Kidney glomerular epithelial cell (primary cell): ENCODE measurements at places on chromosomes 1 and 21.

- DNase-seq, result no peak
These were observed 37.0 kb downstream of the CAPN8 start for GRCh38 chr1:223628233-223629125.

GRCh38 chr1:23567996-23568607 is 8.8 kb upstream of the ID3 start:
- DNase-seq, result no peak

DNA sequence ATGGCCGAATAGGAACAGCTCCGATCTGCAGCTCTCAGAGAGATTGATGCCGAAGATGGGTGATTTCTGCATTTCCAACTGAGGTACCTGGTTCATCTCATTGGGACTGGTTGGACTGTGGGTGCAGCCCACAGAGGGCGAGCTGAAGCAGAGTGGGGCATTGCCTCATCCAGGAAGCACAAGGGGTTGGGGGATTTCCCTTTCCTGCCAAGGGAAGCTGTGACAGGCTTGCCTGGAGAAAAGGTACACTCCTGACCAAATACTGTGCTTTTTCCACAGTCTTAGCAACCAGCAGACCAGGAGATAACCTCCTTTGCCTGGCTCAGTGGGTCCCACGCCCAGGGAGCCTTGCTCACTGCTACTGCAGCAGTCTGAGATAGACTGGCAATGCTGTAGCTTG is 66.9 kb downstream of the HSD3B1 start:
- no peak for DNase-seq

DNA sequence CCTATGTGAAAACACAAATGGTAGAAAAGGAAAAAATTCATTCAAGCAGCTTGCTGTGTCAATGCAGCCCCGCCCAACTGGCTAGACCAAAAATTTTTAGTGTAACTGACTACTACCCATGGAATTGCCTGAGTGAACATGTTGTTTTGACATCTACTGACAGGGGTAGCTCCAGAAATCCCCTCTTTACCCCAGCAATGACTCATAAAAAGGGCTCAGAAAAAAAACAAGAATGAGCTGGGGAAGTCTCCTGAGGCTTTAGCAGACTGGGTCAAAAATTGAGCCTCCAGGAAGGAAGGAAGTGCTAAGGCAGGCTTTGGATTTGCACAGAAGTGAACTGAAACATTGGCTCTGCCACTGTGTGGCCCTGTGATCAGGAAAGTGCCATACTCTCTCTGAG is 24.4 kb upstream of the FGGY start:
- peak; percentile 13 for DNase-seq

- DNase-seq, result no peak
These were observed 175.5 kb upstream of the NCAM2 start for GRCh38 chr21:20822666-20823065.

DNA sequence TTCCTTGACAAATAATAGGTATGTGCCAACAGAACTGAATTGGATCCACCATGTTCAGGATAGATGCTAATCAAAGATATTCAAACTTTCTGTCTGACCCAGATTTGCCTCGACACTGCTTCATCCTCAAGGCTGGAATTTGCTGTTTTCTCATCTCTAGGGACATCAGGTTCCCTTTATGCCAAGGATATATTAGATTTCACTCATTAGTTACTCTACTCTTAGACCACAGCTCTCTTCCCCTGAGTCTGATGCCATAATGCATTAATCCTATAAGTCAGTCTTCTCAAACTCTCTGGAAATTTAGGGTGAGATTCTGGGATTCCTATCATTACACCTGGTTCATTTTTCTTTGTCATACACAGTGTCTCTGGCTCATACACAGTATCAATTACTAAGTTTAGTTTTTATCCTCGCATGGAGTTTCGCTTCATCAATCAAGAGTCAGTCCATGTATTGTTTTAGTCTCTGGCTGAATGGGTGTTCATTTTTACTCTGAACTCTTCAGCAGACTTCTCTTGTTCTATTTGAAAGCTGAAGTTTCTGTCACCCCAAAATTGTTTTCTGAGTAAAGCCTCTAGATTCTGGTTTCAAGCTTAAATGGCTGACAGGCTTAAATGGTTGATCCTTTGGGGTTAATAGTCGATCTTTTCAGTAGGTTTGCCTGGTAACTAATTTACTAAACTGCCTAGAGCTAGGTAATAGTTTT is 9.3 kb upstream of the DCAF6 start:
- DNase-seq, result peak; percentile 63

GRCh38 chr1:203302456-203302855 is 2.9 kb upstream of the BTG2 start:
- no peak for DNase-seq

DNA sequence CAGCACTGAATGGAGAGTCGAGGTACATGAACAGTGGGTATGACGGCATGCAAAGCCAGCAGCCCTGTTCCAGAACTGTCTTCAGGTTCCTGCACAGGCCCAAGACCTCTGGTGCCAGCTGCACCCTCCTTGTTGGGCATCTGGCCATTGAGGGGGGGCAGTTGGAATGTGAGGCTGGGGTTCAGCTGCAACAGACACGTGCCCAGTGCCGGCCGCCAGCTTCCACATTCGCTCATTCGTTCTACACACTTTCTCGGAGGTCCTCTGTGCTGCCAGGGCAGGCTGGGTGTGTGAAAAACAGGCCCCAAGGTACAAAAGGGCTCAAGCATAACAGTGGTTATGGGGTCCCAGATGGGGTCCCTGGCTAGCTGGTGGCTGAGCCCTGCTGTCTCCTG is 37.9 kb upstream of the SLC19A1 start:
- no peak for DNase-seq

GRCh38 chr1:226633541-226634165 is 85.1 kb downstream of the STUM start:
- DNase-seq, result no peak

GRCh38 chr1:6727535-6727934 is 25.9 kb upstream of the DNAJC11 start:
- peak; percentile 16 for DNase-seq

DNA sequence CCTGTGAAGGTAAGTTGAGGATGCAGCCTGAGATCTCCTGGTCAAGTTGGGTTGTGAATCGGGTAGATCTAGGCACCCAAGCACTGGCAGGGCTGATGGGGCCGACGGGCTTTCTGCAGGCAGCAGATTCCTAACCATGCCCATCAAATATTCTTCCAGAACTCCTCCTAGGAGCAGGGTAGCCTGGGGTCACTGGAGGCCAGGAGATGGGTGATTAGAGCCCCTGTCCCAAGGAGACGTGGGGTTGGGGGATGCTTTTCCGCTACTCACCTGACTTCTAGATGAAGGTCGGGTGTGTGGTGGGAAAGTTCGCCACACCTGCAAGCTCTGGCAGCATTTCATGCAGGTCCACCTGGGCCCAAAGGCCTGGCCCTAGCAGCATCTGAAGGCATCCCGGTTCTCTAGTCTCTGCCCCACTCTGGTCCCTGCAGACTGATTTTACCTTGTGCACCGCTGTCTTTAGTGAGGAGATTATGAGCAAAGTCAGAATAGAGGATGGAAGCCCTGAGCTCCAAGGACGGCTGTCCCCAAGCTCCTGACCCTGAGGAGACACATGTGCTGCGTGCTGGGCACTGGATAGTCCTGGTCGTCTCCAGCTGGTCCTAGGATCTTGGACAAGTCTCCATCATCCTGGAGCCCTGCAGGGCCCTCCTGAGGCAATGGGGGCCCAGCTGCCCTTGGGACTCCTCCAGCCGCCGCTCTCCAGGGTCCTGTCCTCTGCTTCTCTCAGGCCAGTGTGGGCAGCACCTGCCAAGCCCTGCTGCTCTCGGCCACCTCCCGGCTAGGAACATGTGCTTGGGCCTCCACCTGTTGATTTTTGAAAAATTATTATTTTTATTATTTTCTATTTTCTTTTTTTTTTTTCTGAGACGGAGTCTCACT is 21.8 kb upstream of the C2CD2 start:
- DNase-seq, result no peak

DNA sequence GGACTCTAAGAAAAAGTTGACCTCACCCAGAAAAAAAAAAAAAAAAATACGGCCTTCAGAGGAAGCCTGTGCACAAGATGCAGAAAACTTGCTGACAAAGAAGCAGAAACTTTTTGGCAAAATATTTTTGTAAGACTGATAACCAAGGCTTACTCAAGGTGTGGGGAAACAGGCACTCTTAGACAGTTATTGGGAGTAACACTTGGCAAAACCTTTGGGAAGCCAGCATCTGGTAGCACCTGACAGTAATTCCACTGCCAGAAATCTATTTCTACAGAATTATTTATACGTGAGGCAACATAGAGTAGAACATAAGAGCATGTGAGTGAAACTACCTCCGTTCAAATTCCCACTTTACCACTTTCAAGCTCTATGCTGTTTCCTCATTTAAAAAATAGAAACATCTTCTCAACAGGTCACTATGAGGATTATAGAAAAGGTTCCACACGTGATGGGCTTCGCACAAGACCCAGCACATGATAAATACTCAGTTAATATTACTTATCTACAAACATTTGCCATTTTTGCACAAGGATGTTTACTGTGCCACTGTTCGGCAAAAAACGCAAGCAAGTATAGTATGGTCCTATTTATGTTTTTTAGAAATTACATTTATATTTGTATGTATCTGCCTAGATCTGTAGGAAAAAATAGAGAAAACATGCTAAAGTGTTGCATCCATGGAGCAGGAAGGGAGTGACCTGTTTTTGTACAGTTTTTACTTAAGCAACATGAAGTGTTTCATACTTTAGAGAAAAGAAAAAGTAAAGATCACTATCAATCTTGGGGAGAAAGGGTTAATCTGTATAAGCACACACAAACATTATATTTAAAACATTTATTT is 22.2 kb downstream of the MRPL39 start:
- DNase-seq, result no peak

DNA sequence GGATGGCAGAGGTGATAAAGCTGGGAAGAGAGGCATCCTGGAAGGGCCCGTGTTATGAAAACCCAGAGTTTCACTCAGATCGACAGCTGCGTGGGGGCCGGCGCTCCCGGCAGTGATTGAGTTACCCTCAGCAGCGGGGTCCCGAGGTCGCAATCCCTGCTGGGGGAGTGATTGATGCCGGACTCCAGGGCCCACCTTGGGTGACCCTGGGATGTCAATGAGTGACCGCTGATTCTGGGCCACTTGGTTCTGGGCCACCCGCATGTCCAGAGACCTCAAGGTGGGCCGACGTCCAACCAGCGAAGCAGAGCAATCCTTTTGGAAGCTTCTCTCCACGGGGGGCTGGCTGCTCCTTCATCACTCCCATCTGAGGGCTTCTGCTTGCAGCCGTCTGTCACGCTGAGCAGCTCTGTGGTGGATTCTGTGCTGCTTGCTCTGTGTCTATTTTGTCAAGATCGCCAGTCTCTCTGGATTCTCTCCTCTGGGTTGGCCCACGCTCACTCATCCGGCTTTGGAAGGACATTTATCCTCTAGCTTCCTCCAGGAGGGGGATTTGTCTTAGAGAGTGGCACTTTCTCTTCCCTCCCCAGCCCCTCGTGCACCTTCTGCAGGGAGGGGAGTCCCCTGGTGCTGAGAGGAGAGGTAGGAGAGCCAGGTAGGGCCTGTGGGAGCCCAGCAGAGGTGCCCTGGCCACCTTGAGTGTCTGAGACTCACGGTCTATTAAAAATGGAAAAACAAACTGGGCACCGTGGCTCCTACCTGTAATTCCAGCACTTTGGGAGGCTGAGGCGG is 110.9 kb upstream of the C1orf174 start:
- DNase-seq, result no peak

DNA sequence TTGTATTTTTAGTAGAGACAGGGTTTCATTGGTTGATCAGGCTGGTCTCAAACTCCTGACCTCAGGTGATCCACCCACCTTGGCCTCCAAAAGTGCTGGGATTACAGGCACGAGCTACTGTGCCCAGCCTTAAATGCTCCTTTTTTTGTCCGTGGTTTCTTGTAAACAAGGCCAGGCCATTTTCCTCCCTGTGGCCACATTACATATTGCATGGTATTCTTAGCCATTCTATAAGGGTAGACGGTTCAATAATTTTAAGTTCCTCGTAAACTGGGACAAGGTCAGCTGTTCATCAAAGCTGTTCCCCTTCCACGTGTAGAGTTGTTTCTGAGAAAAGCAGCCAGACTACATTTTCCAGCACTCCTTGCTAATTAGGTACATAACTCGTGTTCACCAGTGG is 10.3 kb upstream of the LUZP1 start:
- DNase-seq, result no peak
